ENCODE measurements at places on chromosomes 7 and 10.

- DNase-seq = no peak
Observed at GRCh38 chr10:4830551-4830950, 4.5 kb downstream of the AKR1E2 start.

- no peak for DNase-seq
Observed at GRCh38 chr7:43485580-43485979, 97.3 kb upstream of the STK17A start.

DNA sequence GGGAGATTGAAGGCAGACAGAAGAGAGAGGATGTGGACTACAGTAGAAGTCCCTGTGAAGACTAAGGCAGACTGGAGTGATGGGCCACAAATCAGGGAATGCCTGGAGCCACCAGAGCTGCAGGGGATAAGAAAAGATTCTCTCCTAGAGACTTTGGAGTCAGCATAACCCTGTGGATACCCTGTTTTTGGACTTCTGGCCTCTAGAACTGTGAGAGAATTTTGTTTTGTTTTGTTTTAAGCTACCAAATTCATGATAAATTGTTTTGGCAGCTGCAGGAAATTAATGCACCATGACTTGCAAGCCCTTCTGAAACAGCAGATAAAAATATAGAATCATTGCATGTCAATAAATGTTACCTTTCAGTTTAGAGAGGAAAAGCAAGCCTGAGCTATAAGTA is 41.3 kb downstream of the INHBA start:
- peak; percentile 58 for DNase-seq

DNA sequence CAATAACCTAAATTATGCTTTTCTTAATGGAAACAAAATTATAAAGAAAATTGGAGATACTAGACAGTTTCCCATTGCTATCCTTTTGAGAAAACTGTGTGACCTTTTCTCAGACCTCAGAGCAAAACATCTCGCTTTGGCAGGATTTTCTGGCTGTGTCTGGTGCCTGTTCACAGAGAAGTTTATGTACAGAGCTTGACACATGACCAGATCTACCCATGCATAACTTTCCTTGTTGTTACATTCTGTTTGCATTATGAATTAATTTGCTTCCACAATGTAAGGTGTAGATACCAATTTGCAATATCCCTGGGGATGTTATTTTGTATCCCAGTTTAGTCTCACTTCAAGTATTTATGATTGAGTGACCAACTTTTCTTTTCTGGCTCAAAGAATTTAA is 565.0 kb downstream of the XPNPEP1 start:
- no peak for DNase-seq

DNA sequence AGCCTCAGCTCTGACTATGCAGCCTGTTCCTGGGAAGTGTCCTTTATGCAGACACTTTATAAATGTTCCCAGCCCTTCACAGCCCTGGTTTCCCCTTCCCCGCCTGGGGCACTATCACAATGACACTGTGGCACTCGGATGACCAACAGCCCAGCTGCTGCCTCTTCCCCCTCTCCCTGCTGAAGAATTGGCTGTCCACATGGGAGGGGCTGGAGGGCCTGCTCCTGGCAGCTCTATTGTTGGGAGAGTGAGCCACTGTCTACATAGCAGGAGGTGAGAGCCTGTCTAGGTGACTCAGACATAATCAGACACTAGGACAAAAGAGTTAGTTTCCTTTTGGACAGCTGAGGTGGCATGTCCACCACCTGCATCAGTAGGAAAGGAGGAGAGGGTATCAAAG is 437.5 kb downstream of the PLXNA4 start:
- no peak for DNase-seq

GRCh38 chr10:25064401-25064800 is 48.0 kb downstream of the THNSL1 start:
- DNase-seq = no peak

- DNase-seq = peak; percentile 2
Observed at GRCh38 chr7:31991846-31992245, 78.4 kb downstream of the PDE1C start.

DNA sequence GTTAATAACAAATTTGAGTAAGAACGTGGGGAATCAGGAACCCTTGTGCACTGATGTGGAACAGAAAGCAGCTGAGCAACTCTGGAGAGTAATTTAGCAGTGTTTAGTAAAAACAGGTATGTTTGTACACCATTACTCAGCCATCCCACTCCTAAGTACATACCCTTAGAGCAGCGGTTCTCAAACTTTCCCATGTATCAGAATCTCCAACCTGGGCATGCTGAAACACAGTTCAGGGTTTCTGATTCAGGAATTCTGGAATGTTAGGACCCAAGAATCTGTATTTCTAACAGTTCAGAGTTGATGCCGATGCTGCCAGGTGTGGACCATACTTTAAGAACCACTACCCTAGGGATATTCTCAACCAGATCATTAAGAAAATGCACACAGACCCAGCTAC is 5.1 kb downstream of the SGMS1 start:
- DNase-seq = no peak

DNA sequence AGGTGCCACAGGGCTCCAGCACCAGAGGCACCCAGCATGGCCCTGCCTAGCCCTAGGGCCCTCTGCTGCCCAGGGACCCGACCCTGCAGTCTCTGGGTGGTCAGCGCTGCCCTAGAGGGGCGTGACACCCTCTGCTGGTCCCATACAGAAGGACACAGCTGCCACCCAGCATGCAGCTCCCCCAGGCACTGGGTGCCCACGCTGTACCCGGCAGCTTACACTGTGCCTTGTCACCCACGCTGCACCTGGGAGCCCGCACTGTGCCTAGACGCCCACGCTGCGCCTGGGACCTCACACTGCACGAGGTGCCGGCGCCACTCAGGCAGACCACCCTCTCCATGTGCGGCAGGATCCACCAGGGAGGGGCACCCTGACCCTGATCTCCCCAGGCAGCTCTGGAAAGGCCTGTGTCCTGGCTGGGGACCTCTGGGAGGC is 55.2 kb downstream of the PWWP2B start:
- DNase-seq = peak; percentile 10

GRCh38 chr7:140342727-140343514 is 55.4 kb downstream of the SLC37A3 start:
- peak; percentile 38 for DNase-seq

GRCh38 chr7:116322541-116322940 is 112.2 kb downstream of the TES start:
- DNase-seq = no peak

DNA sequence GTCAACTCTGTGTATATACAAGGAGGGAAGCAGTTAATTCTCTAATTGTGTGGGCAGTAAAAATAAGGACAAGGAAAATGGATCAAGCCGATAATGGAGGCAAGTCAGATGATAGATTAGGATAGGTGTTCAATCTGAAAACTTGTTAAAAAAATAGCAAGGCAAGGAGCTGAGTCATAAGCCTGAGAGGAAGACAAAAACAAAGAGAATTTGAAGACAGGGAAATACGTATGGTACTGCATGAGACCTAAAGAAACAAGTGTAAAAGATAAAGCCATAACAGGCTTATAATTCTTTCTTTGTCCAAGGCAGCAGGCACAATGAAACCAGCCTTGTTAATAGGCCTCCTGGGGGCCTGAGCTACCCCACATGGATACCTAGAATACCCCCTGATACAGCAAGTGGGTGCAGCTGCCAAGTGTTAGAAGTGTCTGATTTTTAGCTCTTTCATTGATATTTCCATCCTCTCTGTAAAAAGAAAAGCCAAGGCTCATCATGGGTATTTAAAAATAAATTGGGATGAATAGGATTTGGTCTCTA is 1570.6 kb upstream of the LRRTM3 start:
- DNase-seq = no peak

- no peak for DNase-seq
Observed at GRCh38 chr7:123260428-123260960, 60.7 kb upstream of the SLC13A1 start.

DNA sequence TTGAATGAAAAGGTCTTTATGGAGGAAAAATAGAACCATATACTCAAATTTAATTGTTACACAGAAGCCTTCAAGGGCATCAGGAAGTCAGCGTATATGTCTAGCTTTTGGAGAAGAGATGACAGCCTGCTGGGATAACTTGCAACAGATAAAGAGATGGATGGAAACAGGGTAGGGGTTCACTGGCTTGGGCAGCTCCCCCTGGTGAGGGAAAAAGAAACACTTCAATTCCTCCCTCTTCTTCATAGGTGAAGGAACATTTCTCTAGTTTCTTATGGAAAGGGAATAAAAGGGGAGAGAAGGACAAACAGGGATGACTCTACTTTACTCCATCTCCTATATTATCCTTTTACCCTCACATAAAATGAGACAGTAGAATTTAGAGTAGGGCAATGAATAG is 635.7 kb downstream of the PHTF2 start:
- no peak for DNase-seq

GRCh38 chr10:125694883-125695282 is 11.9 kb upstream of the TEX36 start:
- peak; percentile 91 for DNase-seq

GRCh38 chr10:55183993-55184392 is 383.0 kb upstream of the PCDH15 start:
- DNase-seq = no peak

DNA sequence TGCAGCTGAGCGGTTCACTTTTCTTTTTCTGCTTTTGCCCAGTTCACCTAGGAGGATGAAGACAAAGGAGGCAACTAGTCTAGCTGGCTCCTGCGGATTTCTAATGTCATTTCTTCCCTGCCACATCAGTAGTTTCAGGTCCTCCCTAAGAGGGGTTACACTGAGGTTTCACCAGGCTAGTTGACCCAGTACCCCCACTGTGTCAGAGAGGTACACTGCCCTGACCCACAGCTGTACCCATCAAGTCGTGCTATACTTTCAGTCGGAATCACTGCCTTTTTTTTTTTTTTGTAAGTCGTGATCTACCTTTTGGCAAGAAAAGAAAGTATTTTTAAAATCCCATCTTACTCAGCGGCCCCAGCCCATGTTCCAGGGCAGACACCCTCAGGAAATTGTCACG is 243.5 kb downstream of the CELF2 start:
- DNase-seq = no peak

DNA sequence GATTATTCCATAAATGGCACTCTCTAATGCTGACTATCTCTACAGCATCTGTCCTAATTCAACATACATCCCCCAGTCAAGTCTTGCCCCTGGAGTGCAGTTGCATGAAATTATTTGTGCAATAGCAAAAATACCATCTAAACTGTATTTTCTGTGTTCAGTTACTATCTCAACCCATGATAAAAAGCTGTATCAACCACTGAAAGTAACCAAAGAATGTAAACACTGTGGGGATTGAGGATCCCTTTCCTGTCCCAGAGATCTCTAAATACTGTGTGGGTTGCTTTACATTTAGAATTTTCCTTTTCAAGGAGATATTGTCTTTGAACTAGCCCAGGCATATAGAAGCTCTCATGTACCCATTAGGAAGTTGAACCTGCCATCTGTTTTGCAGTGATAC is 23.9 kb upstream of the DGKI start:
- DNase-seq = no peak

- DNase-seq = no peak
Observed at GRCh38 chr7:117588352-117588794, 108.5 kb downstream of the CFTR start.

GRCh38 chr10:52961323-52961722 is 188.7 kb upstream of the MBL2 start:
- DNase-seq = no peak

DNA sequence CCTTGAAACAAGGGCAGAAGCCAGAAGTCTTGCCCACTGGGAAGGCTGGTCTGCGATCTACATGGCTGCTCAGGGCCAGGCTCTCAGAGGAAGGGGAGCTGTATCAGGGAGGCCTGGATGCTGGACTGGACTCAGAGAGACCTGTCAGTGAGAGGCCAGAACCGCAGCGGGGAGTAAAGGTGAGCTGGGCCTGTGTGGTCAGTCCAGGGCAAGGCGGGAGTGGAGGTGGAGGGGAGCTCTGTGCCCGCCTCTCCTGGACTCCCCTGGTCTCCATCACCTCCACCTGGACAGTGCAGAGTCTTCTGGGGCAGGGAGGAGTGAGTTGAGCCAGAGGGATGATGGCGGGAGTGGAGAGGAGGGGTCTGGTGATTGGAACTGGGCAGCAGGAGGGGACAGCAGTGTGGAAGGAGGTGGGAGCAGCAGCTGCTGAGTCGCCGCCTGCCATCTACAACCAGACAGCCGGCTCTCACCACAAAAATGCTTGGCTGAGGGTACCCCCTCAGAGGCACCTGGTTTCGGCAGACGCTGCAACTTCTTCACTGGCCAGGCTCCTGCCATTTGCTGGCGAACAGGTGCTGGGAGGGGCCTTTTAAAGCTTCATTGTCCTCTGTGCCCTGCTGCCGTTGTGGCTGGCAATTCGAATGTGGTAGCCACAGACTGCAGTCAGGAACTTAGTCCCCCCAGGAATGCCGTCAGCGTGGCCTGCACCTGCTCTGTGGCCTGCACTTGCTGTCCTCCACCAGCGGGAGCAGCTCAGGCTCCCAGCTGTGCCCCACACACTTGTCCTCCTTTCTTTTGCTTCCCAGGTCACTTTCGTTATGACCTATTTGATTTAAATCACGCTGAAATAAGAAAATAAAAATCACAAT is 3.5 kb downstream of the RASSF4 start:
- DNase-seq = no peak

- no peak for DNase-seq
Observed at GRCh38 chr10:78764436-78764835, 304.3 kb upstream of the ZMIZ1 start.

DNA sequence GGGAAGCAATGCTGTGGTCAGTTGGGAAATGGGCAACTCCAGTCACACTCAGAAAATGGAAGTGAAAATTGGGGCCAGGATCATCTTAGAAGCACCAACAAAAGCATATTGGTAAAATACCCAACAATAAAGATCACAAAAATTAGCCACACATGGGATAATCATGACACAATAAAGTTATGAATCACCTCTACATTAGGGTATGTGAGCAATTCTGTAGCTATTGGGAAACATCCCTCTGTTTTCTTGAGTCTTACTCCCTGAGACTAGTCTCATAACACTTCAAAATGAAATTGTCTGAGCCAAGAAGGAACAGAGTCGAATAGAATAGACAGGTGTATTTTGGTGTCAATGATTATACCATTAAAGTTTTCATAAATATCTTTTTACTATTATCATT is 178.3 kb downstream of the DYNC1I1 start:
- no peak for DNase-seq

DNA sequence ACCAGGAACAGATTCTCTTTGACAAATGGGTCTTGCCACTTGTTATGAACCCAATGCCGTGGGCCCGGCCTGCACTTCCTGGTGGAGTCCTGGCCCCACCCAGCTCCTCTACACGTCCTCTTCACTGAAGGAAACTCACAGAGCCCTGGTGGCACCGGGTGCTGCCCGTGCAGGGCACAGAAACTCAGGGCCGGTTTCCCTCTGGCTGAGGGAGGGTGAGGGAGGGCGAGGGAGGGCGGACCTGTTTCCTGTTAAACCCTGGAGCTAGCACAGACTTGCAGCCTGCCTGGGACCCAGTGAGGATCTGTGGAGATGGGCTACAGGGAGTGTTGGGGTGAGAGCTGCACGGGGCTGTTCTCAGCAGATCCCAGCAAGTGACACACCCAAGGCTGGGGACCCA is 596.3 kb downstream of the PTPRN2 start:
- no peak for DNase-seq

- DNase-seq = no peak
Observed at GRCh38 chr10:121975295-121976086, 474 bp upstream of the NSMCE4A start.

GRCh38 chr10:31593124-31593523 is 274.1 kb downstream of the ZEB1 start:
- DNase-seq = no peak

GRCh38 chr7:72336382-72336631 is 75.8 kb downstream of the CALN1 start:
- no peak for DNase-seq

GRCh38 chr7:2807460-2807844 is 36.7 kb downstream of the GNA12 start:
- DNase-seq = no peak
